Activated T-cell treated with anti-CD3 and anti-CD28 coated beads, Interleukin-2, amount 50 U/mL, for 72 hours (primary cell): ENCODE measurements at places on chromosomes 2 and 18. TPM values are rescaled to one million over a fixed set of nuclear protein-coding genes. Genes with fewer than 3 reads are reported as not detected.
A peak's percentile ranks its signal among the peaks of the same experiment; 100 is the strongest.

DNA sequence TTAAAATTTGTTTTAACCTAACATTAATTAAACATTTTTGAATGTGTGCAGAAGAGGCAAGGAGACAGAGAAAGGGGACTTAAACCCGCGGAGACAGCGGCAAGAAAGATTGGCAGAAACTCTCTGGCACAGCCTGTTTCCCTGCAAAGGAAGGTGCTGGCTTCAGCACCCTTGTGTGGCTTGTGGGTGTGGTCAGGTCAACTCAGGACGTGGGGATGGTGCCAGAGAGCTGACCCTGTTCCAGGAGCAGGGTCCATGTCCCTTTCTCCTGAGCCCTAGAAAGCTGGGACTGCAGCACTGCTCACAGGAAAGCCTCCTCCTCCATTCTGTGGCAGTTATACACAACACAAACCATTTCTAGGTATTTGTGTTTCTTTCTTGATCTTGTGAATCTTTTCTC is 176.2 kb upstream of the ST6GAL2 start:
- H3K36me3 ChIP-seq, result no peaks in the 10 kb centered on the region
- H3K27me3 ChIP-seq, result no peaks in the 10 kb centered on the region
- H3K4me3 ChIP-seq, result no peak overlapping the region

- H3K27me3 ChIP-seq, result no peaks in the 10 kb centered on the region
- DNase-seq, result no peak
- peaks cover 77% of the 10 kb centered on the region for H3K4me1 ChIP-seq
- H3K4me3 ChIP-seq, result peak overlapping the region; percentile 66
Measured at GRCh38 chr2:64700133-64700809, 46.6 kb upstream of the SERTAD2 start.

GRCh38 chr2:8219096-8219495 is 462.8 kb upstream of the ID2 start:
- H3K27ac ChIP-seq, result no peak overlapping the region
- no peaks in the 10 kb centered on the region for H3K36me3 ChIP-seq
- DNase-seq, result no peak
- no peaks in the 10 kb centered on the region for H3K27me3 ChIP-seq
- no peaks in the 10 kb centered on the region for H3K4me1 ChIP-seq

DNA sequence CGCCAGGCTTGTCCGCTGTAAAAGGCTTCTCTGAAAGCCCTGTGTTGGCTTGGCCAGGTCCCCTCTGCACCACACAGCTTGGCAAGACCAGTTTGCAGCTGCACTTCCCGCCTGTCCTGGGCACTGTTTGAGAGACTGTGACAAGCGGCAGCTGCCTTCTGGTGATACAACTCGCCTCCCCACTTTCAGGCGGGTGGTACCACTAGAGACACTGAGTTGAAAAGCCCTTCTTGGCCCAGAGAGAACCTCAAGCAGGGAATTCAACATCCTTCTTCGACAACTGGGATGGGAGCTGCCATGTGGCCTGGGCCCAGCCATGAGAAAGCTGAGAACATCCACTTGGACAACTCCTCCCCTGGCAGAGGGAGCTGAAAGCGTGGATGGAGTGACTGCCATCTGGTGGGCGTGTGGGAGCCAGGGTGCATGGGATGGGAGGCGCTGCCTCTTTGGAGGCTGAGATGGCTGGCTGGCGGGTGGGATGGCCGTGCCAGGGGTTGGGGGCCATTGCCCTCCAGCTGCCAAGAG is 125.5 kb upstream of the REV1 start:
- no peak overlapping the region for H3K27ac ChIP-seq
- no peaks in the 10 kb centered on the region for H3K36me3 ChIP-seq
- H3K27me3 ChIP-seq, result no peaks in the 10 kb centered on the region
- H3K4me1 ChIP-seq, result peaks cover 5% of the 10 kb centered on the region
- DNase-seq, result no peak
- no peak overlapping the region for H3K4me3 ChIP-seq

- H3K4me3 ChIP-seq, result no peak overlapping the region
- no peak for DNase-seq
- peaks cover 3% of the 10 kb centered on the region for H3K36me3 ChIP-seq
- H3K4me1 ChIP-seq, result peaks cover 24% of the 10 kb centered on the region
Measured at GRCh38 chr18:79572848-79573451, 106.7 kb upstream of the CTDP1 start.

GRCh38 chr18:10298346-10298745 is 156.1 kb upstream of the APCDD1 start:
- no peak overlapping the region for H3K27ac ChIP-seq
- H3K36me3 ChIP-seq, result no peaks in the 10 kb centered on the region
- no peaks in the 10 kb centered on the region for H3K27me3 ChIP-seq
- no peak for DNase-seq
- H3K4me1 ChIP-seq, result no peaks in the 10 kb centered on the region

GRCh38 chr2:219334076-219334475 is 1.5 kb upstream of the RESP18 start:
- H3K36me3 ChIP-seq, result peaks cover 5% of the 10 kb centered on the region
- no peak overlapping the region for H3K4me3 ChIP-seq
- H3K27me3 ChIP-seq, result peaks cover 58% of the 10 kb centered on the region
- no peak for DNase-seq

DNA sequence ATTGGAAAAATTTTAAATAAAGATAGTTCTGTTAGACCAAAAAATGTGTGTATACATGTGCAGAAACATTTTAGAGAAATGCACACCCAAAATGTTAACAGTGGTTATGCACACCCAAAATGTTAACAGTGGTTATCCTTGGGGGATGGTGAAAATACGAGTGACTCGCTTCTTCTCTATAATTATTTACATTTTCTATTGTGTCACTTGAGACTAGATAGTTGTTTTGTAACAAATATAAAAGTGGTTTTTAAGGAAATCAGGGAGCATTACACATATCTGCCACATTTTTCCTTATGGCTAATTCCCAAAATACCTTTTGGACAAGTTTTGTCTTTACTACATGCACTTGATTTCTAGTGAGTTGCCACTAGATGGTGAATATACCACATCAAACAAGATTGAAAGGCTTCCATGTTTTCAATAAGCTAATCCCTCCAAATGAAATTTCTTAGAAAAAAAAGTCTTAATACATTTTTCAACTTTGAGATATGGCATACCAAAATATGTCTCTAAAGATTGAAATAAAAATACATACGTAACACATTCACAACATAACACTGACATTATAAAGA is 9.0 kb upstream of the HIBCH start:
- DNase-seq, result no peak
- H3K4me3 ChIP-seq, result no peak overlapping the region
- peaks cover 34% of the 10 kb centered on the region for H3K27me3 ChIP-seq
- H3K27ac ChIP-seq, result no peak overlapping the region

DNA sequence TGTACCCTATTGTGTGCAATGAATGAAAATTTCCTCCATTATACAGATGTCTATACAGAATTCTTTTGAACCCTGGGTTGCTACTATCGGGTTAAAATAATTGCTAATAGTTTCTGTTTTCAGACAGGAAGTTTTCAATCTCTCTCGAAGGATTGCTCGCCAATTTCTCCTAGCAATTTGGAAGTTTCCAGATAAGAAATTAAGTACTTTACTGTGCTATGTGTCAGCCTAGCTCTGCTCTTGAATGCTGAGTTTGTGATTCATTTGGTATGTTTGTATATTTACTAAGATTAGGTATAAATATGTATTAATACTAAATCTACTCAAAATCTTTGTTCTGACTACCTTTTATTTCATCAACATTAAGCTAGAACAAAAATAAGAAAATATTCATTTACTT is 74.6 kb upstream of the ARL5A start:
- H3K4me3 ChIP-seq, result no peak overlapping the region
- H3K36me3 ChIP-seq, result no peaks in the 10 kb centered on the region
- H3K27ac ChIP-seq, result no peak overlapping the region
- H3K4me1 ChIP-seq, result no peaks in the 10 kb centered on the region
- no peaks in the 10 kb centered on the region for H3K27me3 ChIP-seq

DNA sequence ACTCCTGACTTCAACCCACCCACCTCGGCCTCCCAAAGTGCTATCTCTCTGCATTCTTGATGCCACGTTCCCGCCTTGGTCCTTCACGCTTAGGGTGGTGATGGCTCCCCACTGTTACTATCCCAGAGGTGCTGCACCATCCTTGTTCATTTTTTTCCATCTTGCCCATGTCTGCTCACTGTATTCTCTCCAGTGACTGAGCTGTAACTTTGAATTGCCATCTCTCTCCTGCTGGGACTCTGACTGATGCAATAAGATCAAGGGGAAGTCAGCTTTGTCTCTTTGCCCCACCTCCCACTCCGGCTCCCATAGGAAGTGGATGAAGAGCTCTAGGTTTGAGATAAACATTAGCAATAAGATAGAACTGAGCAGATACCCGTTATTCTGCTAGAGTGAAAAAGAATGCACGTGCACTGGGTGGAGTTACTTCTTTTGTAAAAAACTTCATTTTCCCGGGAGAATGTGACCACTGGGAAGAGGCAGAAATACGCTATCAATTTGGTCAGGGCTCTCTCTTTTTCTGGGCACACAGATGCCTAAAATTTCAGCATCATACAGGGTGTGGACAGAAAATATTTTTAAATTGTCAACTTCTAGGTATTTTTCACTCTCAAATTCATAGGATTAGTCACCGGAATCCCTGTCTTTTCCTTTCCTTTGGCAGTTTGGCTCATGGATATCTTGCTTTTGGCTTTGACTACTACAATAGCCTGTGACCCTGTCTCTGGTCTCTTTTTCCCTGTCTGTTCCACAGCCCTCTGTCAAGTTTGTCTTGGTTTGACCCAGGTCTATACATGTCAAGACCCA is 105.4 kb downstream of the POLR1A start:
- peaks cover 43% of the 10 kb centered on the region for H3K4me1 ChIP-seq
- H3K27me3 ChIP-seq, result peaks cover 11% of the 10 kb centered on the region
- H3K27ac ChIP-seq, result no peak overlapping the region
- DNase-seq, result no peak

DNA sequence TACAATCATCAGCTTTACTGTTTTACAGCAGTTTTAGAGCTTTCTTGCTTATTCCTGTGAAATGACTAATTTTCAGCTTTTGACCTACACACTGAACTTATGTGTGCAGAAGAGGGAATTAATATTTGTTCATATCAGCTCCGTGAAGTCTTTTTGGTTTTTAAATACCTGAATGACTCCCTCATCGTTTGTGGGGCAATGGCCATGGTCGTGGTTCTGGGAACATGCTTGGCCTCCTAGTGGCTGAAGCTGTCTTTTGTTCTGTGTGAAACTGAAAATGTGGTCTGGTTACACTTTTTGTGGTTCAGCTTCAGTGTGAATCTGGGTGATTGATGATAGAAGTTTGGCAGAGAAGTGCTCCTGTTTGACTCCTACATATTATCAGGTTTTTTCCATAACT is 408.1 kb downstream of the THSD7B start:
- no peak for DNase-seq
- H3K27me3 ChIP-seq, result no peaks in the 10 kb centered on the region
- no peak overlapping the region for H3K27ac ChIP-seq
- H3K4me3 ChIP-seq, result no peak overlapping the region
- no peaks in the 10 kb centered on the region for H3K4me1 ChIP-seq

DNA sequence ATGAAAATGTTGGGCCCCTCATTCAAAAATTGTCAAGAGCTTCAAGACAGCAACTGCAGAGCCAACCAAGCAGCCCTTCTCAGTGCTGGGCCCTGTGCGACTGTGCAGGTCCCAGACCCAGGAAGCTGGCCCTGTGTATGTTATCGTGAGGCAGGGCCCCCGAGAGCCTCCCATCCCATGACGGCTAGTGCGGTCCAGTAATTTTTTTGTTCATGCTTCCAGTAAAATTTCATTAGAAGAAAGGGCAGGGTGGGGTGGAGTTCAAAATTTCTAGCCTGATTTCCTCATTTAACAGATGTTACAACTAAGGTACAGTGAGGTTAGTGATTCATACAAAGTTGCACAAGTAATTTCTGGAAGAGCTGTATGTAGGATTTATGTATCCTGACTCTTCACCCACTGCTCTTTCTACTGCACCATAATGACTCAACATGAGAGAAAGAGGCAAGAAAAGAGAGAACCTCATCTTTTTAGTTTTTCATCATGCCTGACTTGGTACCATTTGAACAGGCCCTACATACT is 105.5 kb downstream of the ZEB2 start:
- H3K4me3 ChIP-seq, result peak overlapping the region; percentile 39
- H3K27me3 ChIP-seq, result peaks cover 5% of the 10 kb centered on the region
- peak; percentile 8 for DNase-seq
- H3K36me3 ChIP-seq, result peaks cover 11% of the 10 kb centered on the region

DNA sequence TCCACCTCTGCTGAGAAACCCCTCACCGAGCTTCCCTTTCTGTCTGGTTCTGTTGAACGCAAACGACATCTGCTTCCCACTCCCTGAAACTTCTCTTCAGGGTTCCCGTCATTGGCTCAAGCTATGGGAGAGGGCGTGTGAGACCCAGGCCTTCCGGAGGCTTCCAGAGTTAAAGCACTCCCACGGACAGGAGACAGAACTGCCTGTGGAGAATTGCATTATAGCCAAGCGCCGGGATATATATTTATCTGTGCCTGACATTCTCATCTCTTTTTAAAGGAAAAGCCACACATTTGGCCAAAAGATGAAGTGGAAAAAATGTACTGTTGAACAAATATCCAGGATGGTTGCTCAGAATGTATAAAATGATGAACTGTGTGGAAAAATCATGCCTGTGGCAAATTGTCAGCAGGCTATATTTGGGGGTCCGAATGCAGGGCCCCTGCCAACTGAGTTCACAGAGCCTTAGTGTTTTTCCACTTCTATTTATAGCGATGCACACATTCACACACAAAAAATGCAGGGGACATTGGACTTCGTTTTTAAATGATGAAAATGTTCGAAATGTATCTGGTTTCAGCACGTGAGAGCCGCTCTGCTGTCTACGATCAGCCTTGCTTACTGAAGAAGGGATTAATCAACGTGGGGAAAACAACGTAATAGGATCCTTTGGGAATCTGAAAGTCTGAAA is 59.5 kb downstream of the E2F6 start:
- H3K4me1 ChIP-seq, result no peaks in the 10 kb centered on the region
- H3K27ac ChIP-seq, result no peak overlapping the region
- no peaks in the 10 kb centered on the region for H3K27me3 ChIP-seq
- no peak overlapping the region for H3K4me3 ChIP-seq

- H3K36me3 ChIP-seq, result no peaks in the 10 kb centered on the region
- no peak overlapping the region for H3K27ac ChIP-seq
- H3K4me1 ChIP-seq, result peaks cover 42% of the 10 kb centered on the region
- no peak for DNase-seq
- no peaks in the 10 kb centered on the region for H3K27me3 ChIP-seq
- H3K4me3 ChIP-seq, result no peak overlapping the region
Measured at GRCh38 chr2:46353509-46353908, 56.3 kb downstream of the EPAS1 start.

Gene EFEMP1
- total RNA-seq, result not detected

Gene ALPI
- total RNA-seq, result not detected

Gene POTEJ
- not detected for total RNA-seq

Gene TOGARAM2
- 4.3 TPM for total RNA-seq

Gene BOLL
- total RNA-seq, result 0.10 TPM

Gene TLX2
- 2.4 TPM for total RNA-seq
